Stimulated activated CD4-positive, alpha-beta T cell treated with anti-CD3 and anti-CD28 coated beads, Interleukin-12 subunit alpha, Interleukin-12 subunit beta, amount 100 ng/mL, for 24 hours (primary cell): ENCODE measurements at places on chromosomes 3 and 15.

DNA sequence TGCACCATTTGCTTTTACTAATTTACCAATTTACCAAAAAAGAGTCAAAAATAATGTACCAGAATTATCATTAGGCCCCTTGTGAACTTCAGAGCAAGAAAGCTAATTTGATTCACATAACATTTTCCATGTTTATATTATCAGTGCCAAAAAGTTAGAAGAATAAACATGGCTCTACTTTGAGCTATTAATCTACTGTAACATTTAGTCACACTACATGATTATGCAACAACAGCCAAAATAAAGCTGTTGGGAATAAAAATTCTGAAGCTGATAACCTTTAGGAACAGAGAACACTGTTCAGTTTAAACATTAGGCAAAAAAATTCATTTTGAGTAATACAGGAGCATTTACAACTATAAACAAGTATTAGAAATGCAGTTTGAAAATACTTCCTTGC lies 63.6 kb downstream of the PROS1 start:
- DNase-seq = no peak

DNA sequence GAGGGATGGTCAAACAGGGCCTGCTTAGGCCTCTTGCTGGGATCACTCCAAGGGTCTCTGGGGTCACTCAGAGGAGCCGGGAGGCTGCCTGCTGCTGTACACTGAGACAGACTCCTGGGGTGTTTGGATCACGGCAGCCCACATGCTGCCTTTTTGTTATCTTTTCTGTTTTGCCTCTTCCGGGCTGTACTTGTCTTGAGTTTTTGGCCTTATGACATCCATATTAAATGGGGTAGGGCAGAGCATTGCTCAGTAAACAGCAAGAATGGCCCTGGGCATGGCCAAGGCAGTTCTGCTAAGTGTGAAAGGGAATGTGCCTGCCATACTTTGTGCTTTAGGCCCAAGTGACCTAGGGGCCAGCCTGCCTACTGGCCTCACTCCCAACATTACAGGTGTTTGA lies 771 bp upstream of the ENTPD3 start:
- no peak for DNase-seq

DNA sequence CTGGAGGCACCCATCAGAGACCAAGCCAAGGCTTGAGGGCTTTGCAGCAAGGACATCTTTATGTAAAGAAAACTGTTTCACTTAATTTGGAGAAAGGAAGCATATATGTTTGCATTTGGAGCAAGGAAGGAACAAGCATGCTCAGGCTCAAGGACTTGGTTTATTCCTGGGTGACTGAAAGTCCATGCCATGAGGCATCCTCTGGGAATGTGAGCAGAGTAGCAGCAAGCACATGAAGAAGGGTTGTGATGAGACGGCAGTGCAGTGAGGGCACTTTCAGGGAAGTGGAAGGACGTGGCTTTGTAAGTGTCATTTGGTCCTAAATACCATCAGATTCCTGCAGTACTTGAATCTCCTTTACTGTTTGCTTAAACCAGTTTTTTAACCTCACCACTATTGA lies 26.8 kb downstream of the POLG start:
- DNase-seq = no peak

DNA sequence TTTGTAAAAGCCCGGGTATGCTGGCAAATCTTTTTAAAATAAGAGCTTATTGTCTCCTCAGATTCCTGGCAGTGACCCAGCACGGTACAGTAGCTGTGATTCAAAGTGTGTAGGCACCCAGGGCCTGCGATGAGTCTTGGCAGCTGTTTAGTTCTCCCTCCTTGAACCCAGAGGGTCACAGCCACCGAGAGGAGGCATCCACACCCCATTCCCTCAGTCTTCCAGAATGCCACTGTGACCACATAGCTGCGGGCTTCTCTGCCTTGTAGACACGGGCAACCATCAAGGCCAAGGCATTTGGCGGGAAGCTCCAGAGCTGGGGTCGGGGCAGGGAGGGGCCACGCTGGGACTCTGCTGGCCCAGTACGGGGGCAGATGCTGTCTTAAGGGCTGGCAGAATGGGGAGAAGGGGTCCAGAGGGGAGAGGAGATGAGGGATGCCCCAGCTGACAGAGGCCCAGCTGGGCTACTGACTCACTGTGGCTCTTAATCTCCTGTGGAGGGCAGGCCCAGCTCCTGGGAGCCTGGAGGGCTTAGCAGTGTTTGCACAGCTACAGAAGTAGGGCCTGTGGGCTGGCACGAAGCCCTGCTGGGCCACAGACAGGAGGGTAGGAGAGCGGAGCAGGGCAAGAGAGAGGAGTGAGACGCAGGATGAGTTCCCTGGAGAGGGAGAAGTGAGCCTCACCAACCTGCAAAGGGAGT lies 68.8 kb upstream of the DLG1 start:
- no peak for DNase-seq

DNA sequence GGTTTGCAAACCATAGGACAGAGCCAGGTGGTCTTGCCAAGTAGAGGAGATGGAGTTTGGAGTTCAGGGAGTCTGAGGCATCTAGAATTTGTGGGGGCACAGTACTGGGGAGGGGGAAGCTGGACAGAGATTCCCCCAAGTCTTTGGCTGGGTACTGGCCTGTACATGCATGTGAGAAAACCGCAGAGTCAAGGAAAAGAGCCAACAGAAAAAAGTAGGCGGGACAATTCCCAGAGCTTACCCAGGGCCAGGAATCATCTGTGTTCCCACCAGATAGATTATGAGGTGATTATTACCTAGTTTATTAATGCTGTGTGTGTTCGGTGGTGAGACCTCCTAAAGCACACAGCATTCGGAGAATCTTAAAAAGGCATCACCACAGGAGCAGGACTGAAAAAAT lies 11.3 kb downstream of the LYSMD4 start:
- no peak for DNase-seq

- DNase-seq = no peak
Observed at GRCh38 chr3:35757991-35758757, 118.8 kb downstream of the ARPP21 start.

GRCh38 chr15:49901996-49902684 lies 216.9 kb downstream of the ATP8B4 start:
- no peak for DNase-seq

GRCh38 chr3:172161133-172161789 lies 121.9 kb downstream of the FNDC3B start:
- DNase-seq = no peak

- DNase-seq = no peak
Observed at GRCh38 chr15:100021653-100022052, 288.4 kb upstream of the LYSMD4 start.

- DNase-seq = no peak
Observed at GRCh38 chr15:50563756-50564155, 17.3 kb upstream of the USP50 start.

- DNase-seq = no peak
Observed at GRCh38 chr15:84783493-84784251, 33.5 kb upstream of the ALPK3 start.

GRCh38 chr15:91946581-91947292 lies 93.2 kb downstream of the SLCO3A1 start:
- no peak for DNase-seq

DNA sequence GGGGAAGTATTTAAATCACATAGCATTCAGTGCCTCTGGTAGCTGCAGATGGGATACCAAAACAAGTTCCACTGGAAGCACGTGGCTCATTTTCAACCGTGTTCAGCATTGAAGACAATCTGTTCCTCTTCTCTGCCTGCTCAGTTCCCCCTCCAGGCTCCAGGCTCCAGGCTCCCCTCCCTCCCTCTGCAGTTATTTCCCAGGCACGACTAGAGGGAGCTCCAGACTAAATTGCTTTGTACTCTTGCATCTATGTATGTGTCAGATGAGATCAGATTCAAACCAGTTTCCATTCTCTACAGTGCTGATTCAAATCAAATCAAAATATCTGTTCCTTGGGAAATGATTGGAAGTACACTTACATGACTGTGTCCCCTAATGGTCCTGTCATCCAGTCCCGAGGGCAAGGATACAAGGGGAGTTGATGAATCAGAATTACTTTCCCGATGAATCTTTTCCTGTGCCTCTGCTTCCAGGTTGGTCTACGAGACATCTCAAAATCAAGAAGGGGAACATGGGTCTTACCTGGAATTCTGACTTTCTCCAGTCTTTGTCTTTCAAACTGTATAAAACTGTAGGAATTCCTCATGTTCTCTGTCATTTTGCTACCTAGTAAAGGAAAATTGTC lies 600.5 kb downstream of the EDEM1 start:
- no peak for DNase-seq

GRCh38 chr15:73940061-73940981 lies 14.1 kb downstream of the LOXL1 start:
- no peak for DNase-seq
